NCI-H1092 (cell line): ENCODE measurements at places on chromosomes 3 and 15.

GRCh38 chr3:9253327-9253726 is 3.9 kb upstream of the SRGAP3 start:
- DNase-seq: no peak

GRCh38 chr3:118167571-118167970 is 867.1 kb downstream of the IGSF11 start:
- no peak for DNase-seq

- no peak for DNase-seq
These were observed 123.8 kb upstream of the FEZF2 start for GRCh38 chr3:62497156-62497555.

- DNase-seq: no peak
These were observed 40.0 kb upstream of the TRH start for GRCh38 chr3:129934234-129935123.

DNA sequence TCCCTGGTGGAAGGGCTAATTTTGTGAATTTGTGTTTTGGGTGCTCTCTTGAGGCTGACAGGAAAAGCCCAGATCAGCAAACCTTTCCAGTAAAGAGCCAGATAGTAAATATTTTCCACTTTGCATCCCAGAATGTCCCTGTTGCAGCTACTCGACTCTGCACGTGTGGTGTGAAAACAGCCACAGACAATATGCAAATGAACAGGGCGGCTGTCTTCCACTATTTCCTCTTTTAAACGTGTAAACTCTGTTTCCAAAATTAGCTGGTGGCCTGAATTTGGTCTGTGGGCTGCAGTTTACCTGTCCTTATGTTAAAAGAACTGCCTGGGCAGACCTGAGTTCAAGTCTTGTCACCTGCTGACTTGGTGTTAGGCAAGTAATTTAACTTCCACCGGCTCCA is 202.7 kb downstream of the EDEM1 start:
- DNase-seq: no peak

- DNase-seq: no peak
These were observed 359.3 kb downstream of the IGSF11 start for GRCh38 chr3:118675305-118675704.

- no peak for DNase-seq
These were observed 59.9 kb upstream of the LRTM1 start for GRCh38 chr3:54987719-54988118.

- DNase-seq: no peak
These were observed 619 bp downstream of the TTBK2 start for GRCh38 chr15:42919799-42920518.

DNA sequence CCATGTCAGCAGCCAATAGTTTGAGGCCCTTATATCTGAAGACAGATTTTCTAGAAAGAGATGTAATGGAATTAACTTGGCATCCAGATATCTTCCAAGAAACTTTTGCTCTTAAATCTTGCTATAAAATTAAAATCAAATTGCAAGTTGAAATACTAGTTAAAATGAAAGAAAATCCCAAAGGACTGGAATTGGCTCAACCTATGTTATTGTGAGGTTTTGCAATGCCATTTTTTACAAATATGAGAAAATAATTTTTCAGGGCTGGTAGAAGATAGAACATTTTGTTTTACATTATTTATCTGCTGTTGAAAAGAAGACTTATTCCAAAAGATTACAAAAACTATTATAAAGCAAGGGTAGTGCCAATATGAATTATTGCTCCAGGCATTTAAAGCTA is 92.2 kb upstream of the AGTR1 start:
- no peak for DNase-seq

DNA sequence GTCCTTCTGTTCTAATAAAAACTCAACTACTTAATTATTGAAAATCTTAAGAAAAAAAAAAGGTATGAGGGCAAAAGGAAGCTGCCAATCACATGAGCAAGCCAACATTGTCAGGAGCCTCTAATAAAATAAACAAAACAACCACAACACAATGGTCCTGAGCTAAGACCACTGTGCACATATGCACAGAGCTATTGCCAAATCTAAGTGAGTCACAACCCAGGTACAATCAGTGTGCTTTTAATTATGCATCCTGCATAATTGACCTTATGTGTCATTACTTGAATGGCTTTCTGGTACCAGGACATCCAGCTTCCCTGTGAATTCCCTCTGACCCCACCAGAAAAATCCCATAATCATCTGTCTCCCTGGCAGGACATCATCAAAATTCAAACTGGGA is 639.8 kb downstream of the MAGI1 start:
- no peak for DNase-seq

- DNase-seq: no peak
These were observed 39.5 kb upstream of the IQSEC1 start for GRCh38 chr3:13112521-13113345.
